Non-pigmented ciliary epithelial cell (primary cell): ENCODE measurements at places on chromosomes 12 and 14.

GRCh38 chr12:127811988-127812387 lies 455.0 kb upstream of the TMEM132C start:
- DNase-seq = peak; percentile 82

- no peak for DNase-seq
These were observed 19.5 kb upstream of the CDK17 start for GRCh38 chr12:96419576-96420276.

GRCh38 chr12:52295663-52296062 lies 4.3 kb upstream of the KRT81 start:
- no peak for DNase-seq

- DNase-seq = no peak
These were observed 1.2 kb upstream of the AP1G2 start for GRCh38 chr14:23568600-23569331.

DNA sequence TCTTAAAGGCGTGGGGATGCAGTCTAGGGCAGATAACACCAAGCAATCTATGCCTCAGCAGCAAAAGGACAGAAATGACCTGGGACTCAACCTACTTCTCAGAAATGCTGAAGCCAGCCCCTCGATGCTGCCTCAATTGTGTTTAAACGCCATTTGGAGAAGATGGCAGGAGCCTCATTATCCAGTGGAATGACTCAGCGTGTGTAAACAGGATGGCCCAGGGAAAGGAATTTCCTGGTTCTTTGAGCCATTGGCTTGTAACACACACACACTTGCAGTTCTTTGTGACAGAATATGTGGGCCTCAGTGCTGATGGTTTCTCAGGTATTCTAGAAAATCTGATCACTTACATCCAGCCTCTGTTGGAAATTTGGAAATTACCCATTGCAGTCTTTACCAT lies 154.3 kb downstream of the NTF3 start:
- DNase-seq = no peak

GRCh38 chr14:95359994-95360826 lies 40.5 kb upstream of the CLMN start:
- no peak for DNase-seq
